ENCODE measurements at places on chromosomes 1 and 21.

DNA sequence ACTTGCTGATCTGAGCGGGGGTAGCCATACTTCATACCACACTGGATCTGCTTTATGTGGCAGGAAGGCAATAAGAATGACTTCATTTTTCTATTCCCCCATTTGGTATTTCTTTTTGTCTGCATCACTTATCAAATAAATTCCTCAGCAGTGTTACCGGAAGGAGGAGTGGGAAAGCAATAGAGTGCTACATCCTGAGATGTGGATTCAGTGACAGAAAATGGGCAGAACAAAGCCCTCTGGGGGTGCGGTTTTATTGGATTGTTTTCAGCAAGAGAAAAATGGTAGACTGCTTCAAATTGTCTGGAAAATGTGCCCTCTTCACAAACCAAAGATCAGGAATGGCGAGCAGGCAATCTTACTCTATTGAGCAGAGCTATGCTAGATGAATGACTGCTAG is 751.9 kb upstream of the NEGR1 start:
- no peak for DNase-seq

- DNase-seq = no peak
These were observed 140.3 kb upstream of the VANGL1 start for GRCh38 chr1:115501476-115501875.

DNA sequence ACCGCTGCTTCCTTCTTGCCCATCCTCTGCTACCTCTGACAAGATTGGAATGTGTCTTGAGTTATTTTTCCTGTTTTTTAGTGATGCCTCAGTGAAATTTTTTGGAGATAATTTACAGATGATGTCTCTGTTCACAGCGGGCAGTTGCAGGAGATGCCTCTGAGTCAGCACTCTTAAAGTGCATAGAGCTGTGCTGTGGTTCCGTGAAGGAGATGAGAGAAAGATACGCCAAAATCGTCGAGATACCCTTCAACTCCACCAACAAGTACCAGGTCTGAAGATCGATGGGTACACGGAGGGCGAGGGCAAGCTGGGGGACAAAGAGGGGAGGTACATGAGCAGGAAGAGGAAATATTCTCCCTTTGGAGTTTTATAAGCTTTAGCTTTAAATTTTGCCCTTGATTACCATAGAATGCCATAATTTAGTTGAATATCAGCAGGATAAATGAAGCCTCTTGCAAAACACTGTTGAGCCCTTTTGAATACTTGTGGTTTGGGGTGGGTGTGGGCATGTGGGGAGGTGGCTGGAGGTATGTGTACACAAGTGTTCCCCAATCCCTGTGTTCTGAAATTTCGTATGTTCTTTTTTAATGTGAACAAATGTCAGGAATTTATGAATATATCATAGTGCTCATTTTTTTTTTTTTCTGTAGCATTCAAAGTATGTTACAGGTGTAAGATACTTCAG is 19.8 kb downstream of the ATP1A1 start:
- no peak for DNase-seq

GRCh38 chr1:10687782-10688408 is 108.6 kb downstream of the CASZ1 start:
- no peak for DNase-seq

GRCh38 chr1:174815474-174815908 is 184.3 kb upstream of the CACYBP start:
- DNase-seq = no peak

GRCh38 chr1:245264226-245264625 is 109.4 kb downstream of the KIF26B start:
- no peak for DNase-seq

GRCh38 chr21:22352088-22352487 is 1353.9 kb downstream of the NCAM2 start:
- DNase-seq = no peak

- no peak for DNase-seq
These were observed 4.9 kb upstream of the LAD1 start for GRCh38 chr1:201404055-201404454.

DNA sequence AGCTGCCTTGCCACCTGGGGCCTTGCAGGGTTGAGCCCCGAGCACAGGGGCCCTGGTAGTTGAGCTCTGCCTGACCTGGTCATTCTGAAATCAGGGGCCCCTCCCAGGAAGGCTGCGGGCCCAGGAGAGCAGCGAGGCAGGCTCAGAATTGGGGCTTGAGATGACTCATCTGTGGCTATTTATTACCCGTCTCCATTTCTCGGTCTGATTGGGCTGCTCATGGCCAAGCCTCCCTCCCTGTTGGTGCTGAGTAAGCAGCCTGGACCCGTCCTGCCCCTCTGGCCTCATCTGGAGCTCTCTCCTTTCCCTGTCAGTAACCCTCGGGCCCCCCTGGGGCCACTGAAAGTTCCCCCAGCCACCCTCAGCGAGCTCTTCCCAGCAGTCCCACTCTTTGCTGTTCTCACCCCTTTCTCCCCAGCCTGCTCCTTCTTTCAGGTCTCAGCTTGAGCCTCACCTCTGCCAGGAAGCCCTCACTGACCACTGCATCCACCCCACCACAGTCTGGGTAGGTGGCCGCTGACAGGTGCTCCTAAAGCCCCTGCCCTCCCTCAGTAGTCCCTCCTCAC is 11.0 kb upstream of the TNFRSF8 start:
- no peak for DNase-seq

DNA sequence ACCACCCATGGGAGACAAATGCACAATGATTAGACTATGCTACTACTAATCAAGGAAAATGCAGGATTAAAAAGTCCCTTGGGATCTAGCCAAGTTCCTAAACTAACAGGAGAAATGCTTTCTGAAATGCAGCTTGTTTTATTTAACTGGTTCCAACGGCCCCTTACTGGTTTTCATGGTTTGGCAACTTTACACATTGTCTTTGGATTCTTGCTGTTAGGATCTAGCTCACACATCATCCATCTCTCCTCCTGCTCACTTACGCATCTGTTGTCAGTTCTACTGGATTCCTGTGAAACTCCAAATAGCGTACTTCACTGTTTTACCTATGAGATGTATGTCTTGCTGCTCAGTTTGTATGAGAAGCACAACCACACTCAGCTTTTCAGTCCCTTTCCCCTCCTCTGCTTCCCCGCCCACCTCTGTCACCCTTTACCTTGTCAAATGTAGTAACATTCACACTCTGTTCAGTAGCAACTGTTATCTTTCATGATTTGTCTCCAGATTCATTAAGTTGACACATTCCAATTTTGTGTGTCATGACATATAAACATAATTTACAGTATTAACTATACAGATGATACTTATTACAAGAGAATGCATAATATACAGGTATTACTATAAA is 130.1 kb downstream of the SIM2 start:
- DNase-seq = no peak

- no peak for DNase-seq
These were observed 34.0 kb upstream of the SLAMF9 start for GRCh38 chr1:159988006-159988405.

- no peak for DNase-seq
These were observed 110.6 kb upstream of the HMGB4 start for GRCh38 chr1:33753087-33753856.

DNA sequence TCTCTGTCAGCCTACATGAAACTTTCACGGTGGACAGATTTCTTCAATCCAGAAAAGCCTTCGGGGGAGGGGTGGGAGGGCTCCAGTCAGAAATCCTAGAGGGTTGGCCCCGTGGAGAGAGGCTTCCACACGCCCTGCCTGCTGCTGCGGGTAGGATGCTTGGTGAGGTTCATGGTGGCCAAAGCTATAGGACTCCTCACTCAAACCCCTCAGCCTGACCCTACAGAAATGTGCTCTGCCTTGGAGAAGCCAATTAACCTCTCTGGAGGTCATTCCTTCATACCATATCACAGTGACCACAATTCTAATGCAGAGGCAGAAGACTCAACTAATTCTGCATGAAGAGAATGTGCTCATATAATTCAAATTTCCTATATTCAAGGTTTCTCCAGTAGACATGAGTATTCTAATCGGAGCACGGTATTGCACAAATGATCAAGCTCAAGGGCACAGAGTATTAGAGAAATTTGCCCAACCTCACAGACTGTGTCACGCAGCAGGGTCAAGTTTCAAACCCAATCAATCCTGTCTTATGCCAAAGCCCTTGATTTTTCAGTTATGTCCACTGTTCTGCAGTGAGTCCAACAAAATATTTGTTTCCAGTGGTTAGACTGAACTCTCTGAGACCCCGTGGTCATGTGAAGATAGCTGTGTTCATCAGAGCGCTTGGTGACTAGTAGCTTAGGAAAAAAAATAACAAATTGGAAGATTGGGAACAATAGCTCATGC is 104.8 kb downstream of the TOMM20 start:
- no peak for DNase-seq

Measured in progenitor cell of endocrine pancreas (in vitro differentiated cells).